Stimulated activated CD8-positive, alpha-beta memory T cell treated with anti-CD3 and anti-CD28 coated beads, Interleukin-4, amount 100 ng/mL, for 48 hours (primary cell): ENCODE measurements at places on chromosomes 3 and 15.

DNA sequence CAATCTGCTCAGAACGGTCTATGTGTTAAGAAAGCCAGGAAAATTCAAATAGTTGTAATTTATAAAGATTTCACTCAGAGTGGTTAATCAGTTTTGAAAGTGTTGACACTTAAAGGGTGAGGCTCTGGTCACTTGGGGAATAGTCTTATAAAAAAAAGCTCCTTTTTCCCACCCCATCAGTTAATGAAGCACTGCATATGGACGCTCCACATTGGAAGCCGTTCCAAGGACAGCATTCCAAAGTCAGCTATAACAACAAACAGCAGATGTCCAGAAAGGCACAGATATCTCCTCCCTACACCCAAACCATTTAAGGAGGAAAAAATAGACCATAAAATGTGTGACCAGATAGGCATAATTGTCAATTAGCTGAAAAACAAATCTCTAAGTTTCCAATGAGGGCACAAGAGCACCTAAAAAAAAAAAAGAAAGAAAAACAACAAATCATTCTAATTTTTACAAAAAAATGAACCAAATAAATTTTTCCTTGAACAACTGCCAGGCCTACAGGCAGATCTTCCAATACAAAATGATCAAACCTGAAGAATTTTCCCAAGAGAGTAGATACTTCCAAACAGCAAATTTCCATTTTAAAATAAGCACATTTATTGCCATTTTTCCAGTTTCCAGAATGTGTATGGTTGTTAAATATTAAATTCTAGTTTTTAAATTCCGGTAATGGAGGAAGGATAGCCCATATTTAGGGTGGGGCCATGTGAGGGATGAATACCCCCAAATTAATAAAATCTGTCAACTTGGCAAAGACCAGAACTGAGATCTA lies 198.3 kb downstream of the ERC2 start:
- DNase-seq, result no peak

DNA sequence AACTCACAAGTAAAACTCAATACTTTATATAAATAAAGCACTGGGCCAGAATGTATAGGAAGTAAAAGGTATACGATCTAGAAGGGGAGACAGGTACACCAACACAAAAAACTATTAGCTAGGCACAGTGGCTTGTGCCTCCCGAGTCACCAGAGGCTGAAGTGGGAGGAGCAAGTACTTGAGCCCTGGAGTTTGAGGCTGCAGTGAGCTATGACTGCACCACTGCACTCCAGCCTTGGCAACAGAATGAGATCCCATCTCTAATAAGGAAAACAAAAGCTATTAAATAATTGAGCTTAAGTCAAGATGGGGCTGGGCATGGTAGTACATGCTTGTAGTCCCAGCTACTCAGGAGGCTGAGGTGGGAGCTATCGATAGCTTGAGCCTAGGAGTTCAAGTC lies 17.0 kb downstream of the PIK3CB start:
- DNase-seq, result no peak

DNA sequence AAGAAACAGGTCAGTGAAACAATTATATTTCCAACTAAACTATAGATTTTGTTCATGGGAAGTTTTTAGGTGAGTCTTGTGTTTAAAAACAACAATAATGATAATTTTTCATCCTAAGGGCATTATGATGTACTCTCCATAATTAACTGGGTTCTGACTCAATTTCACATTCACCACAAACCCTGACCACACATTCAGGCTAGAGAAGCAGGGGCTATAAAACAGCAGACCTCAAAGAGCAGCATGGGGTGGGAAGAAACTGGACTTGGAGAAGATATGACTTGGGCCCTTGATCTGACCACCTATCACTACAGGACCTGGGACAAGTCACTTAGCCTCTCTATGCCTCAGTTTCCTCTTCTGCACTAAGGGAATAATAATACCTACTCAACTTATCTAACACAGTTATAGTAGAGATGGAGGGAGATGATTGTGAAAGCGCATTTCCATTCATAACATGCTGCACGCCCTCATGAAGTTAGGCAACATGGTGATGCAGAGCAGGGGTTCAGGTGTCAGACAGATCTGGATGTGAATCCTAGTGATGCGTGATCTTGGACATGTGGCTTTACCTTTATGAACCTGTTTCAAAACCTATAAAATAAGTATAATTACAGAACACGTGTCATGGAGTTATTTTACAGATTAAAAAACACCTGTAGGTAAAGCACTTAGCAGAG lies 63.0 kb upstream of the ACP3 start:
- no peak for DNase-seq

- DNase-seq, result no peak
These were observed 387.8 kb upstream of the THBS1 start for GRCh38 chr15:39192979-39193560.

DNA sequence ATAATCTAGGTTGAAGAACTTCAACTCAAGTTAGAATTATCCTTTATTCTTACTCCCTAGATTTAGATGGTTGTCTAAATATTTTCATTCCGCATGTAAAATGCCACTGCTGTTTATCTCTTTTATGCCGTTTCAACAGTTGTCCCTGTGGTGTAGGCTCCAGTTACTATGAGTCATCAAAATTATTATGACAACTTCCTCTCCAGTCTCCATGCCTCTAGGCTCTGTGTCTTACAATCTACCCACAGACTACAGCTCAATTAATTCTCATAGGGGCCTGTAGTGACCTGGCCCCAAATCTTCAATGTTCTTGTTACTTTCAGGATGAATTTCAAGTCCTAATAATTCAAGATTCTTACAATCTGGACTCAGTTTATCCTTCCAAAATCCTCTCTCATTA lies 105.8 kb upstream of the UNC13C start:
- no peak for DNase-seq

DNA sequence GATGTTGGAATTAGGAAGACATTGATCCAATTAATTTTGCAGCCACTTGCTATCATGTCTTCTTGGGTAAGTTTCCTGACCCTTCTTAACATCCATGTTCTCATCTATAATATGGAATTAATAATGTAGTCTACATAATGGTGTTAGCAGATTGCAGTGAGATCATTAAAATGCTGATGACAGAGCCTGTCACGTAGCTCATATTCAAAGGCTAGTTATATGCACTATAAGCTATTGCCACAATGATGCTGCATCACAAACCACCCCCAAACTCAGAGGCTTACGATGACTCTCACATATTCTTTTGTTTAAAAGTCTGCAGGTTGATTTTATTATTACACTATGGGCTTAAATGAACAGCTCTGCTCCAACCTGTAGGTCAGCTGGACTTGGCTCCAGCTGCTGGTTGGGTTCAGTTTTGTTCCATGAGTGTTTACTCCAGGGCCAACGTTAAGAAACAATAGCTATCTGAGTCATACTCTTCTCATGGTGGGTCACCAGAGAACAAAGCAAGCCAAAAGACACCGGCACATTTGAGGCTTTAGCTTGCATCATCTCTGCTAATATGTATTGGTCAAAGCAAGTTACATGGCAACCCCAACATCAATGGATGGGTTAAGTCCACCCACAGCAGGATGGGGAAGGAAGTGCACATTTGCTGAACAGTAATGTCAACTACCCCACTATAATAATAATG lies 250.0 kb upstream of the SLCO3A1 start:
- no peak for DNase-seq

DNA sequence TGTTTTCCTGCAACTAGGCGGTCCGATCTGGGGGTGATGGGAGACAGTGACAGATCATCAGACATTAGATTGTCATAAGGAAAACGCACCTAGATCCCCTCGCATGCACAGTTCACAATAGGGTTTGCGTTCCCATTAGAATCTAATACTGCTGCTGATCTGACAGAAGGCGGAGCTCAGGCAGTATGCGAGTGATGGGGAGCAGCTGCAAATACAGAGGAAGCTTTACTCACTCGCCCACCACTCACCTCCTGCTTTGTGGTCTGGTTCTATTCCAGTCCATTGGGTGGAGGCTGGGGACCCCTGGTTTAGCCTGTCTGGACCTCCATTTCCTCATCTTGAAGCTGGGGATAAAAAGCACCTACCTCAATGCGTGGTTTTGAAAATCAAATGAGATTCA lies 437.5 kb upstream of the PROK2 start:
- DNase-seq, result no peak

- DNase-seq, result no peak
These were observed 124.4 kb downstream of the ANO10 start for GRCh38 chr3:43497422-43497821.

- no peak for DNase-seq
These were observed 28.5 kb upstream of the KCNMB2 start for GRCh38 chr3:178507507-178508442.
